ENCODE measurements at places on chromosomes 12 and 14.

DNA sequence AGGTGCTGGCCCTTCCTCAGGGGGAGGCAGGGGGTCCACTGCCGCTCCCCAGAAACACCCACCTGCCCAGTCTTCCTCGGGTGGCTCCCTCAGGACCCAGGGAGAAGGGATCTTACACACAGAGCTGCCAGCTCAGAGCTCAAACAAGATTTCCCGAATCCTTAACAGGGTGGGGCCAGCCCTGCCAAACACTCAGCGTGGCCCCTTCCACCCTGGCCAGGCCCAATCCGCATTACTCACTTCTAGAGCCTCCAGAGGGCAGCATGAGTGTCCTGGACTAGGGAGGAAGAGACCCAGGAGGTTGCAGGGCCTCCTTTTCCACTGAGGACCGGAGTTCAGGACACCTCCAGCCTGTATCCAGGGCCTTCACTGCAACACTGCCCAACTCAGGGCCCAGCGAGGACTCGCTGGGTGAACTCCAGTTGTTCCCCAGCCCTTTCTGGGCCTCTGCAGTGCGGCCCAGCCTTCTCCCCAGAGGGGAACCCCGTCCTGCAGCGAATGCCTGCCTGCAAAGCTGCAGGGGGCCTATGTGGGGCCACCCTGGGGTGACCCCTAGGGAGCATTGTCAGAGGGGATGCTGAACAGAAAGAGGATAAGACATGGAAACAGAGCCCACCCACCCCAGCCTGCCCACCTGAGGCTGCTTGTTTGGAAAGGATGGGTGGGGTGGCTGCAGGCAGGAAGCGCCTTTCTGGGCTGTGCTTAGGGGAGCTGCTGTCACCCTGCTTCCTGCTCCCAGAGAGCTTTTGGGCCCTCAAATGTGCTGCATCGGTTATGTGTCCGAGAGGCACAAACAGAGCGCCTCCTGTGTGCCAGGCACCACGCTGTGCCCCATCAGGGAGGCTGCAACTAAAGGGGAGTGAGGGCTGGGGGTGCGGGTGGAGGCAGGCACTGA is 43.8 kb downstream of the CCNK start:
- DNase-seq = peak; percentile 50

- DNase-seq = no peak
These were observed 579.0 kb downstream of the LRFN5 start for GRCh38 chr14:42185718-42186117.

- no peak for DNase-seq
These were observed 48.3 kb downstream of the DNAI7 start for GRCh38 chr12:25146686-25147085.

- DNase-seq = no peak
These were observed 17.8 kb downstream of the PITPNM2 start for GRCh38 chr12:123132951-123133619.

GRCh38 chr12:132385923-132386751 is 56.7 kb upstream of the GALNT9 start:
- no peak for DNase-seq

- no peak for DNase-seq
These were observed 567.7 kb downstream of the LRFN5 start for GRCh38 chr14:42174357-42174756.

- no peak for DNase-seq
These were observed 71.7 kb upstream of the KICS2 start for GRCh38 chr12:64293654-64294364.

GRCh38 chr14:91164676-91165075 is 50.8 kb downstream of the DGLUCY start:
- no peak for DNase-seq

DNA sequence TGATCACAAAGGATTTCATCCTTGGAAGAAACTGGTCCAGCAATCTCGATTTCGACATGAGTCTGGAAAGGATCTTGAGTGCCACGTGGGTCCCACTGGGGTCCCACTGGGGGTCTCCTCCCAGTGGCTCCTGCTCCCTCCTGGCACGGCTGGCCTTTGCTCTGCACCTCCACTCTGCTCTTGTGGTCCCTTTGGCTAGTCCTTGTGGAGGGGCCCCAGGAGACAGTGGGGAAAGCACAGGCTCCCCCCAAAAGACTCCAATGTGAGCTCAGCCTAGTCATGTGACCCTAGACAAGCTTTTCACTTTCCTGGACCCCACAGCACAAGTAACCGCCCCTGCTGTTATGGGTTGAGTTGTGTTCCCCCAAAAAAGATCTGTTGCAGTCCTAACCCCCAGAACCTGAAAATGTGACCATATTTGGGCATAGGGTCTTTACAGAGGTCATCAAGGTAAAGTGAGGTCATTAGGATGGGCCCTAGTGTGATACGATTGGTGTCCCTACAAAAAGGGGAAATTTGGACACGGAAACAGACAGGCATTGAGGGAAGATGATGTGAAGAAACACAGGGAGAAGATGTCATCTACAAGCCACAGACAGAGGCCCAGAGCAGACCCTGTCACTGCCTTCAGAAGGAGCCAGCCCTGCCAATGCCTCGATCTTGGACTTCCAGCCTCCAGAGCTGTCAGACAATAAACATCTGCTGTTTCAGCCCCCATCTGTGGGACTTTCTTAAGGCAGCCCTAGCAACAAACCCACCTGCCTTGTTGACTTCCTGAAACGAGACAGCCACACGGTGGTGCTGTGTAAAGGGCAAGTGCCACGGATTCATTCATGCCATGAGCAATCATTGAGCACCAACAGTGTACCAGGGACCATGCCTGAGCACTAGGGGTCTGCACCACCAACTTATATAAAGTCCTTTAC is 23.8 kb upstream of the PPP2R5C start:
- DNase-seq = no peak

- DNase-seq = peak; percentile 87
These were observed 58.0 kb upstream of the ELK3 start for GRCh38 chr12:96136161-96136560.
